ENCODE measurements at places on chromosomes 6 and 20.

GRCh38 chr20:15011631-15012030 is 674.2 kb upstream of the FLRT3 start:
- no peak for DNase-seq

- peak; percentile 8 for DNase-seq
Observed at GRCh38 chr20:33814238-33814712, 3.1 kb downstream of the CHMP4B start.

GRCh38 chr6:25617997-25618396 is 34.0 kb upstream of the SCGN start:
- no peak for DNase-seq

GRCh38 chr6:41770381-41771057 is 9.2 kb downstream of the FRS3 start:
- DNase-seq: no peak

GRCh38 chr6:106702046-106702445 is 72.7 kb downstream of the QRSL1 start:
- DNase-seq: no peak

GRCh38 chr6:161169035-161169434 is 104.8 kb downstream of the AGPAT4 start:
- no peak for DNase-seq

DNA sequence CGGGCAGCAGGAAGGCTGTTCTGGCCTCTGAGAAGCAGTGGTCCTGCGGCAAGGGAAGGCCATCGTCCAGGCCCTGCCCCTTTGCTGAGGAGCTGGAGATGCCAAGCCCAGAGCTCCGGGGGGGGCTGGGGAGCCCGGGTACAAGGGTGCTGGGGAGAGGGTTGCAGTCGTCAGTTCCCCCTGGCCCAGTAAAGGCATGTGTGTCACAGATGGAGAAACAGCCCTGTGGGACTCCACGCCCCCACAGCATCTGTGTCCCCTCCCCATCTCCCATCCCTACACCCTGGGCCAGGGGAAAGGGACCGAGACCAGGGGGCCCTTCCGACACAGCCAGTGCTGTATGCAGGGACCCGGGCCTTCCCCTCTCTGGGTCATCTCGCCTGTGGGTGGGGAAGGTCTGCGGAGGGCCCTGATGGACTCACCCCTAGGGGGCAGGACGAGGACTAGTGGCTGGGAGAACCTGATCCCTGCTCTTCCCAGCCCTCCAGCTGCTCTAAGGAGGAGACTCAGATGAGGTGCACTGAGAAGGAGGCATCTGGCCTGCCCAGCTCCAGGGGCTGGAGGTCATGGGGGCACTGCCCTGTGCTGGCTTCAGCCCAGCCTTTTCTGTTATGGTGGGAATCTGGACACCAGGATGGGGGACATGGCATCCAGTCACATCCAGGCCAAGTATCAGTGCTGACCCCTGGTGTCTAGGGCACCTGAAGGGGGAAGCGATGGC is 609 bp downstream of the MYL9 start:
- DNase-seq: no peak

GRCh38 chr6:144753023-144753705 is 468.0 kb downstream of the UTRN start:
- DNase-seq: no peak

GRCh38 chr20:38893056-38893564 is 33.1 kb upstream of the FAM83D start:
- DNase-seq: no peak

- DNase-seq: no peak
Observed at GRCh38 chr6:45433533-45434380, 56.0 kb upstream of the SUPT3H start.

GRCh38 chr6:152270301-152270925 is 366.7 kb downstream of the SYNE1 start:
- no peak for DNase-seq
